A172 (cell line): ENCODE measurements at places on chromosomes 6 and 20. TPM values are rescaled to one million over a fixed set of nuclear protein-coding genes. Genes with fewer than 3 reads are reported as not detected.

DNA sequence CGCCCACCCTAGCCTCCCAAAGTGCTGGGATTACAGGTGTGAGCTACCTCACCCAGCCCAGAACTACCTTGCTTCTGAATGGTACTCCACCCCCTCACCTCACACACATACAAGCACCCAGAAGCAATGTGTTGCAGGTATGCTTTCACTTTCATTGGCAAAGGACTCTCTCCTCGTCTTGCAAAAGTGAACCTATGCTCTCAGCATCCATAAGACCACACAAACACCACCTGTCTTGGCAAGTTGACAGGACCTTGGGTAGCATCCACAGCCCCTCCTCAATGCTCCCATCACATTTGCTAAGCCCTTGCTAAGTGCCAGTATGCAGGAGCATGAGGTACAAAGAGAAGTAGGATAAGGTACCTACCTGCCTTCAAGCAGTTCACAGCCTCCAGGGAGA is 3.7 kb downstream of the KIF13A start:
- DNase-seq = no peak

DNA sequence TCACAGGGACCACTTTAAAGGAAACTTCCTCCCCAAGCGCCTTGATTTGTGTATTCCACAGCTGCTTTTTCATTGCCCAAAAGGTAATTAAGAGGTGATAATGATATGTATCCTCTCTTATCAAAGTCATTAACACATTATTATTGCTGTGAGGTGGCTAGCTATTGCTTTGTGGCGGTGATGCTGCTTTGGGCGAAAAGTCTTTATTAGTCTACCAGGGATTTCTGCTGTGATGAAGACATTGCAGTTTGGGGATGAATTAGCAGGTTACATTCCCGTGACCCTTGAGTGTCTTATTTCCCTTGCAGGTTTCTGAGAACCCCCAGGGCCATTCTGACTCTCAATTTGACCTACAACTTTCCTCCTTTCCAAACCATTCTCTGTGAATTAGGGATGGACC is 143.4 kb upstream of the SOX4 start:
- DNase-seq = no peak

GRCh38 chr20:9508240-9508661 is 6.1 kb upstream of the LAMP5 start:
- DNase-seq = no peak

DNA sequence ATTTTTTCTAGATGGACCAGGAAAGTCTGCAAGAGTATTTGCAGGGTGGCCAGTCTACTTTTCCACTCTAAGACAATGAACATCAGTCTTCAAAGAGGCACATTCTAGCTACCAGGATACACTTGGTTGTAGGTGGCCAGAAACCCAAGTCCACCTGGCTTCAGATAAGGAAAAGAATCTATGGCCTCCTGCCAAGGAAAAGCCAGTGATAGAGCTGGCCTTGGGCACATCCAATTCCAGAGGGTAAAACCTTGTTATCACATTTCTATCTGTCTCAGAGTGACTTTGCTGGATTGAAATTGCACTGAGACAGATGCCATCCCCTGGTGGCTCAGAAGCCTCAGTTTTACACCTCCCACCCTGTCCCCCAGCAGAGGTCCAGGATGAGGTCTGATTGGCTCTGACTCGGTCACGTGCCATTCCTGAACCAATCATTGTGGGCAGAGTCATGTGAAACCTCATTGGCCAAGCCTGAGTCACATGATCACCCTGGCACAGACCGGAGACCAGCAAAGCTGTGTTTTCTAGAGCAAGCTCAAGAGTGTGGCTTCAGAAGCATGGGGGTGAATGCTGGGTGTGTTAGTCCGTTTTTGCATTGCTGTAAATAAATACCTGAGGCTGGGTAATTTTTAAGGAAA is 497.4 kb upstream of the SULF2 start:
- DNase-seq = no peak

Gene TINAG
- total RNA-seq = not detected in 2 replicates

- peak; percentile 59 for DNase-seq
These were observed 3.7 kb downstream of the OGFR start for GRCh38 chr20:62808211-62808865.

Gene RPS6KA2
- total RNA-seq = 29.0 and 32.6 TPM in 2 replicates

Gene BPIFB6
- total RNA-seq = not detected in 2 replicates

DNA sequence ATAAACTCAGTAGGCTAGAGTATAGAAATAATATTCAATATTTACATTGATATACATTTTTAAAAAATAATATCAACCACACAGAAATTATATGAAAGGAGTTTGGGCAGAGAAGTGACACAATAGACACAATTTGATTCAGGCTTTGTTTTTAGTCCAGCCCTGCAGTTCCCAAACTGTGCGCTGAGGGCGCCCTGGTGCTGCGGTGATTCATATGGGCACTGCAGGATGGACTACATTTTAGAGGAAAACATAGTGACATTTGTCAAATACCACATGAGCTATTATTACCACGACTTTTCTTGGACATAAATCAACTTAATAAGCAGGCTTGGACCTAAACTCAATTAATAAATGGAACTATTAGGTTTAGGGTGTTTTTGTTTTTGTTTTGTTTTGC is 364.3 kb upstream of the ID4 start:
- DNase-seq = no peak
